IPS DF 6.9 (cell line): ENCODE measurements at places on chromosomes 2 and 18.

DNA sequence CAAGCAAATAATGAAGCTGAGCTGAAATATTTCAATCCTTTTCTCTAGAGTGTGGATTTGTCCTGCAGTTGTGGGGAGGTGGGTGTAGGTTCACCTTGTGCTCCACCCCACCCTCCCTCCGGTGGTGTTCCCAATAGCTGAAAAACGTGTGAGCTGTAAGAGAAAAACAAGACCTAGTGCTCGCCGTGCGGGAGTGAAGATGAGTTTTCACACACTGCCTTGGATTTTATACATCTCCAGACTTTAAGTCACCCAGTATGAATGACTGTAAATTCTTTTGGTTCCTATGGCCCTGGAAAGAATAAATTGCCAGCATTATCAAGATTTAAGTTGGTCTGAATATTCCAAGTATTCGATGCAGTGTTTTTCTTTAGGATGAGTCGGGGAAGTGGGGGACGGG is 1.9 kb upstream of the SOX11 start:
- DNase-seq, result no peak

DNA sequence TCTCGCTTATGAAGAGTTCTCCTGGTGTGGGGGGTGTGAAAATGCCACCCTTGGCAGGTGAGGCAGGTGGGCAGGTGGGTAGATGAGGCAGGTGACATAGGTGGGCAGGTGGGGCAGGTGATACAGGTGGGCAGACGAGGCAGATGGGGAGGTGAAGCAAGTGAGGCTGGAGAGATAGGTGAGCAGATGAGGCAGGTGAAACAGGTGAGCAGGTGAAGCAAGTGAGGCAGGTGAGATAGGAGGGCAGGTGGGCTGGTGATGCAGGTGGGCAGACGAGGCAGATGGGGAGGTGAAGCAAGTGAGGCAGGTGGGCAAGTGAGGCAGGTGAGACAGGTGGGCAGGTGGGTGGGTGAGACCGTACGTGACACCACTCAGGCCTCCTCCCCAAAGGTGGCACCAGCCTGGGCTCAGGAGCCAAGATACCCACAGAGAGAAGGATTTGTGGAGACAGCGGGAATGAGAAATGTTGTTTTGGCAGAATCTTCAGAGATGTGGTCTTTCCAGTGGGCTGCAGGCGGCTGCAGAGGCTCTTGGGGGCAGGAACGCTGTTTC is 232.3 kb upstream of the MYT1L start:
- DNase-seq, result no peak

GRCh38 chr2:73987109-73987947 is 2.6 kb downstream of the TET3 start:
- DNase-seq, result no peak

DNA sequence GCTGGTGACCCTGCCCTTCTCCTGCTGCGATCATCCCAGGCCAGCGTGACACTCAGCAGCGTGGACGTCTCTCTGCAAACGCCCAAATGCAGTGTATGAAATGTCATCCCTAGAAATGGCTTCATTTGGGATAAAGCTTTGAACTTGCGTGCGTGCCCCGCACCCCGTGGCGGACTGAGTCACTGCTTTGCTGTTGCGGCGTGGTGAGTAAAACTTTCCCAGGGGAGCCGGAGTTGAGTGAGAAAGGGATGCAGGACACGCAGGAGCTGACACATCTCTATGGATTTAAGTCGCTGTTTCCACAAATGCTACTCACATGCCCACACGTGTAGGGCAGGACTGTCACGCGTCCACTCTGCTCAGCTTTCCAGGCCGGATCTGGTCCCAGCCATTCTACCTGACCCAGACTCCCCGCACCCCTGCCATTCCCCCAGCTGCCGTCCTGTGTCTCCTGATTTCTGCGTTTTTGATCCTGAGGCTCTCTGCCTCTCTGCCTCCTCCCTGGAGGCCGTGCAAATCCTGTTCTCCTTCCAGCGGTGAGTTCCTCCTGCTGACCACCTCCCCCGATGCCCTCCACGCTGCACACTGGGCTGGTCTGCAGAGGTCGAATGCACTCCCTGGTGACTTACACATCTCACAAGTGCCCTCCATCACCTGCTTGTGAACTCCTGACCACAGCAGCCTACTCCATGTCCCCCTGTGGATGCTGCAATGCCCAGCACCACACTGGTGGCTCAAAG is 88.9 kb downstream of the MBP start:
- no peak for DNase-seq

DNA sequence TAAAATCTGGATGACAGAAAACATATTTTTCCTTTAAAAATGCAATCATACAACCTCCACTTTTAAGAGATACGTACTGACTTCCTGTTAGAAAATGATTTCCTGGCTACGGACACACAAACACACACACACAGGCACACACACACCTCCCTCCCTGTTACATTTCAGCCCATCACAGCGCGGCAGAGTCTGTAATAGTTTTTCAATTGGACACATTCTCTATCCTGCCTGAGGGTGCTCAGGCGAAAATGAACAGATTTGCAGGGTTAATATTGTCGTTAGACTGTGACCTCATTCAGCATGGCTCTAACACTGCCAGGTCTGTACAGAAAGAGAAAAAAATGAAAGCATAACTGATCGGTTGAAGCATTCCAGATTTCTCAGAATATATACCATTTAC is 45.0 kb downstream of the KCTD1 start:
- DNase-seq, result no peak

GRCh38 chr2:137943678-137944347 is 20.5 kb upstream of the HNMT start:
- DNase-seq, result no peak

- no peak for DNase-seq
Observed at GRCh38 chr2:13121096-13121495, 404.4 kb downstream of the TRIB2 start.

DNA sequence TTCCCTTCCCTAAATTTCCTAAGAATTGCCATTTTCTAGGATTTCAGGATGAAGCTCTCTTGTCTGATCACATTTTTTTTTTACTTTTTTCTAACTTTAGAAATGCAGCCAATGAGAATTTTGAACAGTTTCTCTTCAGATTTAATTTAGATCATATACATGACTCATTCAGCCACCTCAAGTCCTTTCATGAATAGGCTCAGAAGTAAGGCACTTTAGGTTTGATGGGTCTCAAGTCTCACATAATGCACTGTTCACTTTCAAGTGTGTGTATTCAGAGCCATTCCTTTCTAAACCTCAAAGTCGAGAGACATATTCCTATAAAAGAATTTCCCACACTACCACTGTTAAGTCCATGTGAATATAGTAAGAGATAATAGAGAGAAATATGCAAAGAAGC is 614.1 kb upstream of the VRK2 start:
- no peak for DNase-seq

DNA sequence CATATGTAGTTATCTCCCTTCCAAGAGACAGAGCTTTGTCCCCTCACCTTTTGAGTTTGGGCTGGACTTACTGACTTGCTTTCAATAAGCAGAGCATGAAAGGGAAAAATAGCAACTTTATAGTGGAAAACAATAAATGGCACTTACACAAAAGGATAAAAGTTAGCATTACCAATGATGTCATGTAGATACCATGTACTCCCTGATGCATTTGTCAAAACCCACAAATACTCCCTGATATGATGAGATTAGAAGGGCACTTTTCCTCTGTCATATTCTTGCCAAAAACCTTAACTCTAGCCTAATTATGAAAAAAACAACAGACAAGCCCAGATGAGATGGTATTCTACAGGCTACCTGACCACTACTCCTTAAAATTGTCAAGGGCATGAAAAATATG is 16.0 kb downstream of the HIBCH start:
- no peak for DNase-seq

GRCh38 chr2:191693166-191693565 is 15.2 kb downstream of the NABP1 start:
- DNase-seq, result no peak

DNA sequence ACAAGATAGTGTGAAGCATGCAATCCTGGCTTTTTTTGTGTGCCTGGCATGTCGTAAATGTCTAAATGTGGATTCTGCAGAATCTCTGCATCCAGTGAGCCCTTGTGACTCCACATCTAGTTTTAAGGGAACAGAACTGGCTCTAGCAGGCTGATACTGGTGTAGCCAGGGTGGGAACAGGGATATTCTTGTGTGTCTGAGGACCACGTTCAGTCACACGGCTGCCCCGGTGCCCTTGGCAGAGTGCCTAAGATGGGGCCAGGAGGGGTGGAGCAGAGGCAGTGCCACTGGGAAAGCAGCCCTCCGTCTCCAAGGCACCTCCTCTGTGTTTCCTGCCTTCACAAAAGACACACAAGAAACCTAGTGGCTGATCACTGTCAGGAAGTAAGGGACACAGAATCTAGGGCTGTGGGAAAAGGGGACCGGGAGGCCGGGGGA is 91.5 kb upstream of the PARD3B start:
- DNase-seq, result no peak

DNA sequence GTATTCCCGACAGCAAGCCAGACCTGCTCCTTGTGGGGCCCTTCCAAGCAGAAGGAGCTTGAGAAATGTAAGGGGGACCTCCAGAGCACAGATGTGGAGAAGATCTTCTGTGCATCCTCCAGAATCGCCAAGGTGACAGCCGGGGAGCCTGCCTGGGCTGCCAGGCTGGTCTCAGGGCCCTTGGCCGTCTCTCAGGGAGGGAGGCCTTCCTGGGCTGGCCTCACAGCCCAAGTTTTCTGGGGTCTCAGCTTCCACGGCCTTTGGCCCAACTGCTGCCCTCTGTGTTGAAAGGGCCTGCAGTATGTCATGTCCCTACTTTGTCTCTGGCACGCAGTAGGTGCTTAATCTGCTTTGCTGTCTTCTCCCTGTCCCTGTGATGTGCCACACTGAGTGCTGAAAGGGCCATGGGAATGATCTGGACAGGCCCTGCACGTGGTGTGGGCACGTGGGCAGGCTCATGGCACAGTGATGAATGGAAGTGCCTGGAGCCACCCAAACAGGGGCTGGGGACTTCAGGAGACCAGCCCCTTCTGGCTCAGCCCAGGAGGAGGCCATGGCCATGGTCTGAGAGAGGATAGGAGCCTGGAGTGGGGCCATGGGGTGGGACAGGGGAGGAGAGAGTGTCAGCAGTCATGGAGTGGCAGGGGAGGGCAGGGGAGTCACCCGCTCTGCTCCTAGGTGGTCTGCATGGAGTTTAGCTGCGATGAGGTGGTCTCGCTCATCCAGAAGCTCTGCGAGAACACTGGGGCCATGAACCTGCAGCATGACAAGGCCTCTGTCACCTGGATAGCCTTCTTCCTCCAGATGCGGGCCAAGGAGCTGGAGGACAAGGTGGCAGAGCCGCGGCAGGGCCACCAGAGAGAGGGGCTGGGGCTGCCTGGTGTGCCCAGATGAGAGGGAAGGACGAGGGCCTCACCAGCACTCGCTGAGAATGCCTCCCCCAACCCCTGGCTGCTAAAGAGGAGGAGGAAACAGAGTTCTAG is 35.4 kb downstream of the HJURP start:
- DNase-seq, result no peak

- no peak for DNase-seq
Observed at GRCh38 chr18:12299862-12300261, 8.2 kb upstream of the TUBB6 start.

GRCh38 chr2:134611316-134611715 is 107.5 kb downstream of the TMEM163 start:
- no peak for DNase-seq

DNA sequence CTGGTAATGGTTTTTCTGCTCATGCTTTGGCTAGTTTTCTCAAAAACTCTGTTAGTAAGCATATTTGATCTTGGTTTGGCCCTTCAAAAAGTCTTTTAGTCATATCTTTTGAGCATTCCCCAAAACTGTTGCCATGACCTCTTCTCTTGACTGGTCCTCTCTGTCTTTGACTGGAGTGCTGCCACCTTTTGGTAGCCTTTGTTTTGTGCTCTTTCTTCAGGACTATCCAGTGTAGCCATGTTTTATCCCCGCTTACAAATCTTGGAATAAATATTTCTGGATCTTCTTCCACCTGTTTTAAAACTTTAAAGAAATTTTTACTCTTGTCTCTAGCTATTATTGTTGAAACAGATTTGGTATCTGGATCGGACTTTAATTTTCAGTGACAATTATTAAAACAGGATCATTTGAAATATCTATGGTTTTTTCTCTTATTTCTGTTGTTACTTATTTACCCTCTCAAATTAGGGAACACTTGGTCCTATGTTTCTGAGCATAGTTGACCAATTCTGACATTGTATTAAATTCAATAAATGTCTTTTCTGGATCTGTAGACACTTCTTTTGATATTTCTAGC is 965 bp upstream of the ELOA2 start:
- no peak for DNase-seq

DNA sequence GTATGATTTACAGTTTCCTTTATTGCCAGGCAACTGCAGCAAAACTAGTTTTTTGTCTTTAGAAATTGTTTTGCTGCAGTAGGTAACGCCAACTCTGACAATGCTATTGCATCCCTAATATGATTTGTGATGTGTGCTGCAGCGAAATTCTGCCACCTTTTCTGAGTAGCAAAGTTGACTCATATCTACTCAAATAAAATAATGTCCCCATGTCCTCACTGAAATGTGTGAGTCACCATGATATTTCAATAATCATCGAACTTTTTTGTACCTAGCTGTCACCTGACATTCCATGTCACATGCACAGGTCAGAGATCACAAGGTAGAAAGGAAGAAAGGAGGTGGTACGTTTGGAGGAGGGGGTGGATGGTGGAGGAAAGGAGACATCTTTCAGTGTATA is 205.0 kb downstream of the RAD51AP2 start:
- DNase-seq, result no peak

DNA sequence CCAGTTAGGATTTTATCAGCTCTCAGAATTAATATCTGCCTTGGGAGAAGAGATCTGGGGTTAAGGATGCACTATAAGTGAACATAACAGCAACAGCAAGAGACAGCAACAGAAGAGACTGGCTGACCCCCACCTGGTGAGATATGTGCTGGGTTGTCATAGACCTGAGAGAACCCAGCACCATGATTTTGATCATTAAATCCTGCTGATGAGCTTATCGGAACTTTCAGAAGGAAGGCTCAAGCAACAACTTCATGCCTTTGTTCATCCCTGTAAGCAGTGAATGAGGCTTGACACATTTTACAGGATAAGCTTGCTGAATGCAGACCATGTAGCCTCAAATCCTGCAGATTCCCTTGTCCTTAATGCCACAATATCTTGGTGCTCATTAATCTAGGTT is 100.0 kb downstream of the POLE4 start:
- DNase-seq, result no peak

DNA sequence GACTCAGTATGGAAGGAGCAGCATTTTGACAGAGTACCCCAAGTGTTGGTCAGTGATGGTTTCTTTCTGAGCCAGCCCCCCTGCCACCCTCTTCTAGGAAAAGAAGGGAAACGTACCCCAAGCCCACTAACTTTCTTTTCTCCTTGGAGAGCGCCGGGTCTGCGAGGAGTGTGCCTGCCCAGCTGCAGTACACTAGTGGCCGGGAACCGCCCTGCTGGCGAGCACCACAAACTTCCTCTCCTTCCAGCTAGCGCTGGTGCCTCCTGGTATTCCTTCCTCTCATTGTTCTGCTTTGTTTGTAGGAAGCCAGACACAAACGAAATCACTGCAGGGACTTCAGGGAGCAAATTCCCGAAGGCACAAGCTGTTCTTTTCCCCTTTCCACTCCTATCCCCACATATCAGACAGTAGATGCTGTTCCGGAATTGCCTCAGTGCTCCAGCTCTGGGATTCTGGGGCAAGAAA is 1.8 kb downstream of the CCDC85A start:
- no peak for DNase-seq

- DNase-seq, result no peak
Observed at GRCh38 chr2:43387092-43388062, 161.0 kb upstream of the ZFP36L2 start.

GRCh38 chr18:62792016-62792415 is 76.7 kb downstream of the PHLPP1 start:
- DNase-seq, result no peak

GRCh38 chr2:21620771-21621170 is 497.0 kb downstream of the TDRD15 start:
- DNase-seq, result no peak
